Neural progenitor cell (in vitro differentiated cells): ENCODE measurements at places on chromosomes 16 and 17.

DNA sequence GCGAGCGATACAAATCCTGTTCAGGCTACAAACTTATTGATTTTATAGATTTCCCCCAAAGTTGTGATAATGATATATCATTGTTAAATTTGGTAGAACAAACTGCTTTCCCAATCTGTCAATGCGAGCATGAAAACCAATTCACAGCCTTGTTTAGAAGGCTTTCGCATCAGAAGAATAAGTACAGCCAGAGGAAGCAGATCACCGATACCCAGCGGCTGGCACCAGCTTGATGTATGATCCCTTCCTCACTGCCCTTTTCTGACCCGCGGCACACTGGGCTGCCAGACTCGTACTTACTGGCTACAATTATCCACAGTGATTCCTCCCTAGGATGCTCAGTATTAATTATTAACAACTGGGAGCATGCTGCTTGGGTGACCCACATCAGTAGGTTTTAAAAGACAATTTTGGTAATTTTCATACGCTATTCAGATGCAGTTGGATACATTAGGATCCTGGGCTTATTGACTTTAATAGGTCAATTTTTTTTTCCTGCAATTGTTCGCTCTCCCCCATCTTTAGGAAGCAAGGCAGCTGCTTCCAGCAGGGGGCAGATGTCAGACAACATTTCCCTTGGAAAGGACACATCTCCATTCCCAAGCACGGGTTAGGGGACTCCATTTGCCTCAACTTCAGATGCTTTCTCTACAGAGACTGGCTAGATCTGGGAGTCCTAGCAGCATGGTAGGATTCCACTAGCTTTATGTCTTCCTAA lies 582.7 kb upstream of the PSMD7 start:
- DNase-seq, result peak; percentile 51

GRCh38 chr17:74274709-74275340 lies 791 bp downstream of the DNAI2 start:
- DNase-seq, result no peak

- DNase-seq, result peak; percentile 89
Measured at GRCh38 chr17:15966183-15966878, 21.4 kb downstream of the ADORA2B start.

DNA sequence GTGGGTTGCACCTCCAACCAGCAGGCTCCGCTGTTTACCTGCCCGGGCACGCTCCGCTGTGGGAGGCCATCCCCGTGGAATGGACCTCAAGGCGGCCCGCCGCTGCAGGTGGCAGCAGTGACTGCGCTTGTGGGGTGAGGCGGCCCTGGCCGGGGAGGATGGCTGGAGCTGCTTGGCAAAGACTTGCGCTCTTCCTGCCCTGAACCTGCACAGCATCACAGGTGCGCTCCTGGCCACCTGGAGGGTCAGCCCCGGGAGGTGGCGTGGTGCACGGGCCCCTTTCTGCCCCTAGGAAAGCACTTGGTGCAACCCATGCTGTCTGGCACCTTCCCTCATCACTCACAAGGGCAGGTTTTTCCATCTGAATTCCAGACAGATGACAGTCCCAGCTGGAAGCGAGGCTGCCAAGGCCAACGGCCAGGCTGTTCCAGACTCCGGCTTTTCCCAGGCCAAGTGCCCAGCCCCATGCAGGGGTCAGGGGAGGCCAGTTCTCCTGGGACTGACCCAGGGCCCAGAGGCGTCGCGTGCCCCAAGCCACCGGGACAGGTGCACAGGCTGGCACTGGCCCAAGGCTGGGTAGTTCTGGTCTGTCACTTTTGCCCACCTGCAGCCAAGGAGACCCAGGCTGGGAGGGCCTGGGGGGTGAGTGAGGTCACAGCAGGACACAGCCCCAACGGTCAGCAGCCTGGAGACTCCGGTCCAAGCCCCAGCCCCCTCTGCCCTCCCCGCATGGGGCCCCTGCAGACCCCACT lies 13.3 kb downstream of the UTS2R start:
- no peak for DNase-seq

DNA sequence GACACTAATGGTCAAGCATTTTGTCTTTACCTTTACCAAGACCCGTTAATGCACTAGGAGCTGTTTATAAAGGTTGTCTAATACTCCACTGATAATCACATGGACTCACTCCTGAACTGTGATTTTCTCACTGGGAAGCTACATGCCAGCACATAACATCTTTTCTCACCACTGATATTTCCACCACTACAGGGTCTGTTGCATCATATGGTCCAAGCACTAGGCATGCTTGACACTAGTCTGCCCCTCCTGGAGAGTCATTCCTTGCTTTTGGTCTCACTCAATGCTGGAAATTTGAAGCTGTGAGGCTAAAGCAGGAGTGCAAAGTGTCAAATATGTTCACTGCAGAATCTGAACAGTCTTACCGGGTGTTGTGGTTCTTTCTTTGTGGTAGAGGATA lies 1576.8 kb downstream of the CDH8 start:
- no peak for DNase-seq

- no peak for DNase-seq
Measured at GRCh38 chr17:70365091-70365583, 195.8 kb downstream of the KCNJ2 start.

DNA sequence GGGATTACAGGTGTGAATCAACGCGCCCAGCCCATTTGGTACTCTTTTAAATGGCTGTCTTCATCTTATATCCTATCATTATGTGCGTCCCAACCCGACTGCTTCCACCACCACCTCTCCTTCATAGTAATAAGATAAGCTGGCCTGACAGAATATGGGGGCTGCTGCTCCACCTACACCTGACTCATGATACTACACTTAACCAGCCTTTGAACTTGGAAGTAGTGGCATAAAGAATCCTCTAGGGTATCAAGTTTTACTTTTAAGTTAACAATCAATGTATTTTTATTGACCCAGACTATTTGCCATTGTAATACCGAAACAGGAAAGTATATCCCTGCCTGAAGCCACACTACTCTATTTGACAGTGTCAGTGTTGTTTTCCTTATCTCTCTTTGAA lies 18.8 kb downstream of the PDZD9 start:
- DNase-seq, result no peak

- DNase-seq, result no peak
Measured at GRCh38 chr17:78317794-78318400, 42.0 kb downstream of the SOCS3 start.

DNA sequence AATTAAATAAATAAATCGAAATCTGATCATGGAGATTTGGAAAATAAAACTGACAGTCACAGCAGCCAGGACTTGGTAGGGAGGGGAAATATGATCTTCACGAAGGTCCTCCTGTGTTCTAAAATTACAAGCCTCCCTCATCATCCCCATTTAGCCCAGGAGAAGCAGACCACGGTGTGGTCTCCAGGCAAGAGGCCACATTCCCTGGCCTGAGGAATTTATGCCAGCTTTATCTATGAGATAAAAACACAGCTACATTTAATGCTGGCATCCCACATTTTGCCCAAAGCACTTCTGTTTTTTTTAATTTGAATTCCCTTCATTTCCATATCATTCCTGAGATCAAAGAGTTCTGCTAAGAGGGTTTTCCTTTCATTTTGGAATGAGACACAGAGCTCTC lies 43.2 kb downstream of the ABCC12 start:
- DNase-seq, result no peak

DNA sequence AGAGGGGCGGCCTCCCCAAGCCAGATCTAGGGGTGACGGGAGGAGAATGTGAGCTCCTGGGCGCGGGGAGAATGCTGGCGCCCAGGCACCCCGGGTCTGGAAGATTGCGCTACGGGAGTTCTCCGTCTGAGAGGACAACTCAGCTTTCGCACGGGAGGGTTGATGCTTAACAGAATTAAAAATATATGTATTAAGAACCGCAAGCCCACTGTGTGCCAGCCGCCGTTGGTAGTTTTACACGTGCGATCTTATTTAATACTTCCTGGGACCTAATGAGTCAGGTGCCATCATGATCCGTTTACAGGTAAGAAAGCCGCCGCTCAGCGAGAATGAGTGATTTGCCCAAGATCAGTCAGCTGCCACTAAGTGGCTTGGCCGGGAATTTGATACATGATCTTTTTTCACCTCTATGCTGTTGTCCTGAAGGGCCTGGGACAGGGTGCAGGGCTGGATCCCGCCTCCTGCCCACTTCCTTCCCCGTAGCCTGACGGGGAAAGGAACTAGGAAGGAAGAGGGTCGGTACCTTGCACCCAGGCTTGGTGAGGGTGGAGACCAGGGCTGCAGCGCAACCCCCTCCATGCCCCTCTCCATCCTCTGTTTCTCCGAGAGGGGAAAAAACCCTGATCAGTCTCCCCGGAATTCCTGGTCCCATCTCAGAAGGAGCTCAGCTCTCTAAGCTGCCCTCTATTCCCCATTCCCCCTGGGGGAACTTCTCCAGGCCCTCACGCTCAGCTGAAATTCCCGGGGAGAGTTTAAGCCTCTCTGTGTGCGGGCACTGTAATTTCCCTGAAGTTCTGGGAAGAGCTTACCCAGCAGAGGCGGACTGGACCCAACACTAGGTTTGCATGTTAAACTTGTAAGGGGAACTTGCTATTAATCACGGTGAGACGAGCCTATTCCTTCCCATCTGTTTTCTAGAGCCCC lies 983 bp downstream of the VAT1L start:
- peak; percentile 51 for DNase-seq

DNA sequence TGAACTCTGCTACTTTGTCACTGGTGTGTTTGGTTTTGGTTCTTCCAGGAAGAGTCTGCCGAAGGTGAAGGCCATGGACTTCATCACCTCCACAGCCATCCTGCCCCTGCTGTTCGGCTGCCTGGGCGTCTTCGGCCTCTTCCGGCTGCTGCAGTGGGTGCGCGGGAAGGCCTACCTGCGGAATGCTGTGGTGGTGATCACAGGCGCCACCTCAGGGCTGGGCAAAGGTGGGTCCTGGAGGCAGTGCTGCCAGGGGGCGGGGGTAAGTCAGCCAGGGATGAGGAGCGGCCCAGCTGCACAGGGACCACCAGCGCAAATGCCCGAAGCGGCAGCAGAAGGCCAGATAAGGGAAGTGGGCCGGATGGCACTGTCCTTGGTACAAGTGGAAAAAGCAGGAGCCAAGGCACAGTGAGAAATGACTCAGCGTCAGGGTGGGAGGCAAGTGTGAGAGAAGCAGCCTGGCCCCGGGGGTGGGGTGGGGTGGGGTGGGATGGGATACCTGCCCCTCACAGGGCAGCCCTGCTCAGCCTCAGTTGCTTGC lies 41.9 kb downstream of the TMEM11 start:
- no peak for DNase-seq

- no peak for DNase-seq
Measured at GRCh38 chr17:61490540-61490975, 38.3 kb downstream of the TBX4 start.

GRCh38 chr17:37551788-37552187 lies 57.4 kb downstream of the SYNRG start:
- no peak for DNase-seq

- no peak for DNase-seq
Measured at GRCh38 chr16:21953541-21953902, 361 bp downstream of the UQCRC2 start.

- no peak for DNase-seq
Measured at GRCh38 chr17:61240851-61241468, 158.7 kb upstream of the TBX2 start.
